Stimulated activated CD4-positive, alpha-beta T cell treated with anti-CD3 and anti-CD28 coated beads, TNF-alpha, amount 100 ng/mL, for 4 hours (primary cell): ENCODE measurements at places on chromosomes 6 and 20.

- DNase-seq: no peak
Measured at GRCh38 chr20:52294106-52294628, 102.6 kb upstream of the ZFP64 start.

DNA sequence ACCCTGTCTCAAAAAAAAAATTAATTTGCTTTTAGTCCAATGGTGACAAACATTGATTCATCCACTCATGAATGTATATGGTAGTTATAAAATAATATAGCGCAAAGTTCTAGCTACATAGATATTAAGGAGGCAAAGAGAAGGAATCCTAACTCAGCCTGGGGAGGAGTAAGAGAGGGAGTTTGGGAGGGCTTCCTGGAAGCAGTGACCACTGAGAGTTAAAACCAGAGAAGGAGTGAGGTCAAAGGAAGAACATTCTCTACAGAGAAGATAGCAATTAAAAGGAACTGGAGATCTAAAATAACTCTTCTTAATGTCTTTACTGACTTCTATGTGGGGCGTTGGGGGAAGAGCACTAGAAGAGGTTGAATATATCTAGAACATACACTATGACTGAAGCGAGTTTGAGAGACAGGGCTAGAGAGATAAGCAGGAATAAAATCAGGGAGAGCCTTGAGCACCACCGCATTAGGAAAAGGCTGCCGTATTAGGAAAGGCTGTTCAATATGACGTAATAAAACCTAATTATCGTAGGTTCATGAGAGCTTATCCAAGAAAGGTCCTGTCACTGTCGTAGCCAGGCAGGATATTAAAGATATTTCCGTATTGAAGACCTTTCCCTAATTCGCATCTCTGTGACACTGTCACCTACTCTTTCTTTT lies 81.8 kb upstream of the CNKSR3 start:
- no peak for DNase-seq

DNA sequence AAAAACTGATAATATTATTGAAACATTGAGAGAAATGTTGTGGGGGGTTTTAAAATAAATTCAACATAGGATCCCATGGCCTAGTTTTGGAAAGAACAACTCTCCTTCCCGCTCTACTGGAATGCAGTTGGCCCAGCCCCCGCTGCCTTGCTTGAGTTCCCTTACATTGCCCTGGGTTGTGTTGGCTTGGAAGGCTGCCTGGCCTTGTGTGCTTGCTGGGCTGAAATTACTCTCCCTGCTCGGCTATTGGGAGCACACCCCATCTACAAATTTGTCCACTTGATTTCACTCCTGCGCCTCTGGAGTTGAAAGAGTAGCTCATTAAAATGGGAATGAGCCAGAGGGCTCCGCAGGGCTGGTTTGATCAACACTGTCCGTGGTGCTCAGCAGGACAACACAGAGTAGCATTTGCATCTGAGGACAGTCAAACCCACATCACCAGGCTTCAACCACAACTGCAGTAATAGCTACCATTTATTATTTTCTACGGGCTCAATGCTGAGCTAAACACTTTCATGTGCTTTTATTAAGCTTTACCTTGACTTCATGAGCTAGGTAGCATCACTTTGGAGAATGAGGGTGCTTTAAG lies 35.2 kb downstream of the DOK5 start:
- DNase-seq: no peak

DNA sequence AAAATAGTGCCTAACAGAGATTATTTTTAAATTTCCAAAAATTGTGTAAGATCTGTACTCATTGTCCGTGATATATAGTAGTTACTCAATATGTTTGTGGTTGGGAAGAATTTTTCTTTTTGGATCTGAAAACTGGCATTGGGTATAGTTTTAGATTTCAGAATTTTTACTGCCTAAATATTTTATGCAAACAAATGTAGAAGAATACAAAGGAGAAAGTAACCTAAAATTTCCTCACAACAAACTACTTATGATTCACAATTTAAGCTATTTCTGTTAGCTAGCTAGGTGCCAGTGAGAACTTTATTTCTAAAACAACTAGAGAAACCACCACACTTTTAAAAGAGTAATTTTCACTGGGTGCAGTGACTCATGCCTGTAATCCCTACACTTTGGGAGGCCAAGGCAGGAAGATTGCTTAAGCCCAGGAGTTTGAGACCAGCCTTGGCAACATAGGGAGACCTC lies 38.8 kb downstream of the SESN1 start:
- DNase-seq: no peak

GRCh38 chr6:106490436-106490835 lies 129.9 kb downstream of the CRYBG1 start:
- DNase-seq: no peak

DNA sequence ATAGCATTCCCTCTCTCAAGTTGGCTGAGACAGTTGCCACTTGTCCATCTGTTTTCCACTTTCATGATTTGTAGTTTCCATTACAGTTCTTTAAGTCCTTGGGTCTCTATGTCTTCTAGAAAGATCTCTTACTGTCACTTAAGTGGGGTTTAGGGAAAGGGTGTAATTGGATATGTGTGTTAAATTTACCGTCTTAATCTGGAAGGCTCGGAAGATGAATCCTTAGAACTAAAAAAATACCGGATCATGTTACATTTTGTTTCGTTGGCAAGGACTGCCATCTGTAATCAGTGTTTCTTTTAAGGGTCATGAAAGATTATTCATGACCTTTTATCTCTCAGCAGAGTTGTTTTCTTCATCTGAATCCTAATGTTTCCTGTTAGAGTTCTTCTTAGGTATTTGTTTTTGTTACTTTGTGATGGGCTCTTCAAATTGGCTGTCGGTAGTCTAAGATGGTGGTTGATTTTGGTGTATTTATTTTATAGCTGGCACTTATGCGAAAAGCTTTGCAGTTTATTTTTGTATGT lies 21.8 kb upstream of the BTBD3 start:
- DNase-seq: no peak

- DNase-seq: no peak
Measured at GRCh38 chr6:35064757-35065440, 76.2 kb downstream of the TCP11 start.

GRCh38 chr6:90338409-90338808 lies 41.8 kb upstream of the BACH2 start:
- no peak for DNase-seq

DNA sequence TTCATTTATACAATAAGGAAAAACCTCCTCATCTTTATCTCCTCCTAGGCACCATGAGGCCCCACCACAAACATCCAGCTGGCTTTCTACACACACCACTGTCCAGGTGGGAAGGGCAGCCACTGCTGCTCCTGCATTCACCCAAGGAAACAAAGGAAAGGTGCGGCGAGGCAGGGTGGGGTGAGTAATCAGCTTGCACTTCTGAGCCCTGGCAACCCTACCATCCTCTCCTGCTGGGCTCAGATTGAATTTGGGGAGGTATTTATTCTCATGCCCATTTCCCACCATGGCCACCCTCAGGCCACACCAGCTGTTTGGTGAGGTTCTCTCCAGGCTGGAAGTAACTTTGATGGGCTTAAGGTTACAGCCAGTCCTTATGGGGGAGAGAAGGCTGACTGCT lies 31.2 kb upstream of the SPDEF start:
- no peak for DNase-seq

DNA sequence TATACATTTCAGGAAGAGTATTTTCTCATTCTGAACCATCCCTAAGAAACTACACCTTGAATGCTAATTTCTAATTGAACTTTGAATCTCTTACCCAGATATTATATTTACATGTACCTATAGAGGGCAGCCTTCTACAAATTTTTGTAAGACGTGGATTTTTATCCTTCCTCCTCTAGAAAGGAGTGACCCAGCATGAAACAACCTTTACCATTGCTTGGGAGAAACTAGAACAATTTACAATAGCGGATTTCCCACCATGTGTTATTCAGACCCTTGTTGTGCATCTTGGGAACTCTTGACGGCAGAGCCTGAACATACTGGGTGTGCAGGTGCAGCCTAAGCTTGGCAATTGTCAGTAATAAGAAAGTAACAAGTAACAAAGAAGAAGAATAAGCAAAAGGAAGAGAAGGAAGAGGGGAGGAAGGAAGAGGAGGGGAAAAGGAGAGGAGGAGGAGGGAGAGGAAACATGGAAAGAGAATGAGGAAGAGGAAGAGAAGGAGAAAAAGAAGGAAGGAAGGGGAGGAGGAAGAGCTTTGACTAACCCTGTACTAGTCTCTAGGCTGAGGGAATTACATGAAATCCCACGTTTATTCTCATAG lies 10.8 kb upstream of the TAAR1 start:
- no peak for DNase-seq

DNA sequence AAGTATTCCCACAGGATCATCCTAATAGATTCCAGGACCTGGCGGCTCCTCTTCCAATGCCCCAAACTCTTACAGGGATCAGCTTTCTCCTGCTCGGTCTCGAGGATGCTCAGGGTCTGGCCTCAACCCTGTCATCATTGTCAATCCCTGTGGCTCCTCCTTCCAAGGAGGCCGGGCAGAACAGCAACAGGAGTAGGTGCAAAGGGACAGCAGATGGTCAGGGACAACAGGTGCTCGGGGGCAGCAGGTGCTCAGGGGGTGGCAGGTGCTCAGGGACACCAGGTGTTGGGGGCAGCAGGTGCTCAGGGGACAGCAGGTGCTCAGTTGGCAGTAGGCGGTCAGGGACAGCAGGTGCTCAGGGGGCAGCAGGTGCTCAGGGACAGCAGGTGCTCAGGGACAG lies 84.8 kb downstream of the TTLL2 start:
- DNase-seq: no peak

DNA sequence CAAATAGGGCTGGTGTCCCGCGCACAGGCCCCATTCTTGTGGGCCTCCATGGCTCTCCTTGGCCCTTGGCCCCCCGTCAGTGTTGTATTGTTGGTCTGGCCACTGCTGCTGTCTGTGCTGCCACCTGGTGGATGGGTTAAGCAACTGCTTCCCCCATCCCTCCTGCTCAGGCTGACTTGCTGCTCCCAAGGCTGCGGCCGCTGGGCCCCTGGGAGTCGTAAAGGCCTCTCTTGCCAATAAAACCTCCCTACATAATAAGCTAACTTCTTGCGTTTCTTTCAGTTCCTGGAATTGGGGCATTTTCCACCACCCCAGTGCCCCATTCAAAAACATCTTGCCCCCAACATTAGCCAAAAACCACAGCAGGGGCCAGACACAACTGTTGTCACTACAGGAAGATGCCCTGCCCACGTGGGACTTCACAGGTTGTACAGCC lies 27.1 kb downstream of the CD83 start:
- peak; percentile 53 for DNase-seq

DNA sequence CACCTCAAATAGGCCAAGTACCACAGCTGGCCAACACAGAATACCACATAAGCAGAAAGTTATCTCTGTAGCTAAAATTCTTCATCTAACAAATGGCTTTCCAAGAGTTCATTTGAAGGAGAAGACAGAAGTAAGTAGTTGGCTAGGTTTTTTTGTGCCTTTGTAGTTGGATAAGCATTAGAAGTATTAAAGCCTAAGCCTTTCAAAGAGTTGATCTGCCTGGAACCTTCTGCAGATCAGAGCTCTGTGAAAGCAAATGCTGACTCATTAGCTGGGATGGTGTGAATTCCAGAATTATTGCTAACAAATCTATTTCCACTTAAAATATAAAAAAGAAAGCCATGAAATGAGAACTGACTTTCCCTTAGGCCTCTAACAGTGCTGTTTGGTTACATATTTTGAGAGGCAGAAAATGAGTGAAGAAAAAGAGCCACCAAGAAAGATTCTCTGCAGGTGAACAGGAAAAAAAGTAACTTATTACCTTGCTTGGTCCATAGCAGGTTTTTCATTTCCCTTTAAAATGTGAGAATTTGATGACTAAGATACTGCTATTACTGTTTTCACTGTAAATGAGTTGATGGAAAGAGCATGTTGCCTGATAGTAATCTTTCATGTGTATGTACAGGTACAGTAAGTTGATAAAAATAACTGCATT lies 763.2 kb upstream of the FLRT3 start:
- no peak for DNase-seq

DNA sequence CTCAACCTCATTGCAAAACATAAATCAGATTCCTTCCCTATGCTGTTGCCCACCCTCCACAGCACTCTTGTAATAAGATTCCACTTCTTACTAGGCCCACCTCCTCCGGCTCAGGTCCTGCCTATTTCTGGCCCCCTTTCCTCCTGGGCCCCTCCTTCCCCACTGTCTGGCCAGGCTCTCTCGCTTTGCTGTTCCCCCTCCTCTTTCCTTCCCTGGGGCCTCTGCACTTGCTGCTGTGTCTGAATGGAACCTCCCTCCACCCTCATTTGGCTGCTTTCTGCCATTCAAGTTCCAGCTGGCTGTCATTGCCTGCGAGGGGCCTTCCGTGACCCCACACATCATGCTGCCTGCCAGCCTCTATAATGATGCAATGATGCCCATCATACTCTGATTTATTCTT lies 38.9 kb downstream of the ARHGAP40 start:
- no peak for DNase-seq
